ENCODE measurements at places on chromosomes 2 and 18. TPM values are rescaled to one million over a fixed set of nuclear protein-coding genes. Genes with fewer than 3 reads are reported as not detected.

KCNG2 gene
- not detected for total RNA-seq

- DNase-seq, result peak; percentile 58
Measured at GRCh38 chr2:217413193-217413592, 553.3 kb upstream of the TNP1 start.

DNA sequence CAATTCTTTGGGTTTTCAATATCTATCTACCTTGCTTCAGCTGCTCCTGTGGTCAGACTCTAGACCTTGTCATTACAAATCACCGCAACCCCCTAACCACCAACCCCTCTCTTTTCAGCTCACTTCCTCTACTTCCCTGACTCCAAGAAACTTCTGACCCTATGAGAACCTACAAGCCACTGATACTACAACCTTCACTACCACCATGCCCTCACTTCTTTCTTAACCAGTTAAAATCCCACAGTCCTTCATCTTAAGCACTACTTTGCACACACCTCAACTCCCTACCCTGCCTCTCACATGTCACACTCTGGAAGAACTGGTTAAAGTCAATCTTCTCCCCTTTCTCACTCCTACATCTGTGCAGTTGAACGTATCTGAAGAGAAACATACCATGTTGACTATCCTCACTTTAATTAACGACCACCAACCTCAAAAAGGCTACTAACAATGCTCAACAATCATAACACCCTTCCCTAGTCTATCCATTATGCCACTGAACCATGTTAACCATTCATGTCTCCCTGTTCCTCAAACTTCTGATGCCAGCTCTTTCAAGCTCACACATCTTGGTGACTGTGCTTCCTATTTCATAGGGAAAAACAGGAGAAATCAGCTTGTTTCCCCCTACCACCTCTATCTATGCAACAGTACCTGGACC is 12.6 kb downstream of the EIF2AK3 start:
- no peak for DNase-seq

ANTXR1 gene
- 69.7 TPM for total RNA-seq

- DNase-seq, result no peak
Measured at GRCh38 chr2:207112383-207112782, 53.4 kb downstream of the KLF7 start.

CCDC121 gene
- total RNA-seq, result 1.8 TPM

- no peak for DNase-seq
Measured at GRCh38 chr2:197001921-197002320, 75.4 kb upstream of the PGAP1 start.

- no peak for DNase-seq
Measured at GRCh38 chr2:203584784-203585183, 49.7 kb upstream of the RAPH1 start.

GAREM1 gene
- 0.29 TPM for total RNA-seq

CHRNG gene
- total RNA-seq, result not detected

ACTR2 gene
- 98.8 TPM for total RNA-seq

DNA sequence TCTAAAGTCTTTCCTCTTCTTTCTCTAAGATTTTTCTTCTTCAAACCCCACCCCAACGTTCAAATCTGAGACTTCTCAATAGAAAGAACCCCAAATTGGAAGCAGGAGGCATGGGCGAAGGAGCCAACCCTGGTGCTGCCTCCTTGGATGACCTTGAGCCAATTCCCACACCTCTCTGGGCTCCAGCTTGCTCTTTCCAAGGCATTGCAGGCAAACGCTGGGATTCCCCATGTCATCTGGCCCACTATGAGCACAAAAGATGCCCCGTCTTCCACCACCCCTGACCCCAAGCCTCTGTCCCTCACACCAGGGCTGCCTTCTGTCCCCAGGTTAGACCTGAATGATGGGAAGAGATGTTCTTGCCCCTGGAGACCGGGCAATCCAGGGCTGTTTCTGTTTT is 57.0 kb downstream of the TTC32 start:
- no peak for DNase-seq

DNA sequence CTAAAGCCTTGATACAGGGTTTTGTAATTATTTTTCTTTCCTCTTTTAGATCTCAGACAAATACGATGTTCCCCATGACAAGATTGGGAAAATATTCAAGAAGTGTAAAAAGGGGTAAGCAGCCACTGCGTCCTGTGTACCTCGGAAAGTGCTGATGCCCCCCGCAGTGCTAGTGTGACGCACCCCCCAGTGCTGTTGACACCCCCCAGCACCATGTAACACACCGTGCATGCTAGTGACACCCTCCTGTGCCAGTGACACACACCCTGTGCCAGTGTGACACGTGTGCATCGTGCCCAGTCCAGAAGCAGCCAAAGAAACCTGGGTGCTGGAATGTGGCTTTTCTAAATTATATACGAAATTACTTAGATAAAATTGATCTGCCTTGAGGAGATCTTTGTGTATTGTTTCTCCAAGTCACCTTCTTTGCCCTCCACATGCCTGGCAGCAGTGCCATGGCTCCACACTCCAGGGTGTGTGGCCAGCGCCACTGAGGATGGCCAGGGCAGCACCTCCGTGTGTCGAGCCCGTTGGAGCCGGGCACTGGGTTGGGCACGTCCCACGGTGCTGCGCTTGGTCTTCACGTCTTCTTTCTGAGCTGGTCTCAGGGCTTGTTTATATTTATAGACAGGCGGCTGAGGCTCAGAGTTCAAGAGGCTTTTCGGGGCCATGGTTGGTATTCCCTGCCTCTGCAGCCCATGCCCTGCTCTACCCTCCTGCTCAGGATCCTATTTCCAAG is 44.3 kb upstream of the KLF11 start:
- DNase-seq, result no peak

DNA sequence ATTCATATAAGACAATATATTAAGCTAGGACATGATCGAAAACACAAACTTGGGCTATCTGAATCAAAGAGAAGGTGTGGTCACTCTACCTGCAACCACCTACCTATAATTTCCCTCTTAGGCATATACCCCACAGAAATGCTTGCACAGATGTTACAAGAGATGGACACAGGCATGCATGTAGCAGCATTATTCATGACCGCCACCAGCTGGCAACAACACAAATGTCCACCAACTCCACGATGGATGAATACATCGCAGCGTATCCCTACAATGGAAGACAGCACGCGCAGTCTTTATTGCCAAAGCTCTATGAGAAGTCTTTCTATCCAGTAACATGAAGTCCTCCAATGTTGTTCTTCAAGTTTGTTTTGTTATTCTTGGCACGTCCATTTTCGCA is 90.8 kb downstream of the ARL4C start:
- DNase-seq, result peak; percentile 61

DNA sequence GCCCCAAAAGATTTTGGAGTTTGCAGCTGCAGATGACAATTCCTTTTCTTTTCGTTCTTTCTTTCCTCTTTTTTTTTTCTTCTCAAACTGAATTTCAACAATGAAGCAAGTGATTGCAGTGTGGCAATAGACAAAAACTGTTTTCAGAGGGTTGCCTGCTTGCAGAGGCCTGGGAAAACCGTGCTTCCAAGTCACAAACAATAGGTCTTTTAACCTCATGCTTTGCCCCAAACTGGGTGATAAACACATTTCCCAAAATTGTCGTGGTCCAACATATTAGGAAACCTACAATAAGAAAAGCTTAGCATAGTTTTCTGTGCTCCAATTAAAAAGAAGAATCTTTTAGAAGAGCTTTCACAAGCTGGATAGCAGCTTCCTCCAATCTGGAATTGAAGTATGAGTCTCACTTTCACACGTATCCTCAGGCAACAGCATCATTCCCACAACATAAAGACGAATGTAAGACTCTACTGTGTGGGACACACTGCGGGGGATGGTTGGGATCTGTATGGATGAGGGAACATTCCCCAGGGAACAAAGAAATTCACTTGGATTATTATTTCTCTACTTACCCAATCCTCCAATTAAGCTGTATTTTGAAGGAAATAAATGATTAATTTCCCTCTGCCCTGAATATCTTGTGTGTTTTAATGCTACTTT is 656.1 kb downstream of the RNF144A start:
- peak; percentile 52 for DNase-seq

GRCh38 chr2:210132239-210132638 is 39.0 kb downstream of the KANSL1L start:
- no peak for DNase-seq

DNA sequence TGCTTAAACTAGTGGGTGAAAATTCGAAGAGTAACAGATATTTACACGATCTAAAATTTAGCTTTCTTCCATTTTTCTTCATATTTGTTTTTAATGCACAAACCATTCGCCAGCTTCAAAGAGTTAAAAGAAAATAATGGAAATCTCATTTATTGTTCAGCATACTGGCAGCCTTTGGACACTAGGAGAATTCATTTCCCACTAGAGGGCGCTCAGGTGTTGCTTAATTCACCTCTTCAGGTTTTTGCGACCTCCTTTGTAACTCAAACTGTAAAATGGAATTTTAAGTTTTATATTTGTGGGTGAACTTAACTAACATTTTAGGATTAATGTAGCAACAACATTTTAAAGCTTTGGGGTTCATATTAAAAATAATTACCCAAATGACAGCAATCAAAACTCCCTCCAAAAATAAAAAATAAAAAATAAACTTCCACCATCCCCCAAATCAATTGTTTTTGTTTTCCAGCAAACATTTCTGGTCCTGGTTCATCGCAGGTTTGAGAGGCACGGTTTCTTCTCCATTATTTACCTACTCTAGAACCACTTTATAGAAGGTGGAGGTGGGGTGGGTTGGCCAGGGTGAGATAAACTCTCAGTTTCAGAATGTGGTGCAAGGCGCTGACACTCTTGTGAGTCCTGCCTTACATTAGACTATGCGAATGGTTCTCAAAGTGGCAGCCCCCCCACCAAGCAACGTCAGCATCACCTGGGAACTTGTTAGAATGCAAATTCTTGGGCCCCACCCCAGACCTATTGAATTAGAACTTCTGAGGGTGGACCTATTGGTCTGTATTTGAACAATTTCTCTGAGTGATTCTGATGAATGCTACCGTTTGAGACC is 24.7 kb upstream of the PNPT1 start:
- peak; percentile 62 for DNase-seq

- DNase-seq, result no peak
Measured at GRCh38 chr18:76064998-76065397, 430.0 kb downstream of the ZNF516 start.

MERTK gene
- total RNA-seq, result 0.10 TPM

GRCh38 chr2:32825291-32825712 is 121.5 kb upstream of the LTBP1 start:
- peak; percentile 50 for DNase-seq

DNA sequence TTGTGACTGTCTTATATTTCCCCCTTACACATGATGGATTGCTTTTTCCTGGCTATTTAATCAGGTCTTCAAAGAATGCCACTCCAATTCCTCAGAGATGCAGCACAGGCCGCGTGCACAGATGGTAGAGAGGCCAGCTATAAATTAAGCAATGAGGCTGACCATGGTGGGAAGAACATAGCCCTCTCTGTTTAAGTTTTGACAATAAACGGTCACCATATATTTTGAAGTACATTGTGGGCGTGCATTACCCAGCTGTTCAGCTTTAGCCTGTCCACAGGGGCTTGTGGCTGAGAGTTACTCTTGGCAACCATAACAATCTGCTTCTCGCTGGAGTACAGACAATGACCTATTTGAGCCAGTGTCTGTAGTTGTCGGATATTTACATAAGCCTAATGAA is 730.8 kb downstream of the DCC start:
- DNase-seq, result peak; percentile 43

- DNase-seq, result no peak
Measured at GRCh38 chr2:145748927-145749326, 1229.0 kb upstream of the ZEB2 start.

GRCh38 chr2:188119112-188119838 is 172.4 kb upstream of the GULP1 start:
- DNase-seq, result no peak

GRCh38 chr18:78641689-78642231 is 337.9 kb upstream of the SALL3 start:
- no peak for DNase-seq

ONECUT2 gene
- total RNA-seq, result 0.12 TPM

- DNase-seq, result no peak
Measured at GRCh38 chr2:238016526-238016925, 44.3 kb upstream of the SCLY start.

RAB31 gene
- 34.2 TPM for total RNA-seq

- no peak for DNase-seq
Measured at GRCh38 chr2:39175026-39175812, 54.4 kb upstream of the SOS1 start.

DNA sequence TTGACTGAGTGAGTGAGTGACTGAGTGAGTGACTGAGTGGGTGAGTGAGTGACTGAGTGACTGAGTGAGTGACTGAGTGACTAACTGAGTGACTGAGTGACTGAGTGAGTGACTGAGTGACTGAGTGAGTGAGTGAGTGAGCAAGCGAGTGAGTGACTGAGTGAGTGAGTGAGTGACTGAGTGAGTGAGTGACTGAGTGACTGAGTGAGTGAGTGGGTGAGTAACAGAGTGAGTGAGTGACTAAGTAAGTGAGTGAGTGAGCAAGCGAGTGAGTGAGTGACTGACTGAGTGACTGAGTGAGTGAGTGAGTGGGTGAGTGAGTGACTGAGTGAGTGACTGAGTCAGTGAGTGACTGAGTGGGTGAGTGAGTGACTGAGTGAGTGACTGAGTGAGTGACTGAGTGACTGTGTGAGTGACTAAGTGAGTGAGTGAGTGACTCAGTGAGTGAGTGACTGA is 11.9 kb downstream of the MAL start:
- no peak for DNase-seq

DNA sequence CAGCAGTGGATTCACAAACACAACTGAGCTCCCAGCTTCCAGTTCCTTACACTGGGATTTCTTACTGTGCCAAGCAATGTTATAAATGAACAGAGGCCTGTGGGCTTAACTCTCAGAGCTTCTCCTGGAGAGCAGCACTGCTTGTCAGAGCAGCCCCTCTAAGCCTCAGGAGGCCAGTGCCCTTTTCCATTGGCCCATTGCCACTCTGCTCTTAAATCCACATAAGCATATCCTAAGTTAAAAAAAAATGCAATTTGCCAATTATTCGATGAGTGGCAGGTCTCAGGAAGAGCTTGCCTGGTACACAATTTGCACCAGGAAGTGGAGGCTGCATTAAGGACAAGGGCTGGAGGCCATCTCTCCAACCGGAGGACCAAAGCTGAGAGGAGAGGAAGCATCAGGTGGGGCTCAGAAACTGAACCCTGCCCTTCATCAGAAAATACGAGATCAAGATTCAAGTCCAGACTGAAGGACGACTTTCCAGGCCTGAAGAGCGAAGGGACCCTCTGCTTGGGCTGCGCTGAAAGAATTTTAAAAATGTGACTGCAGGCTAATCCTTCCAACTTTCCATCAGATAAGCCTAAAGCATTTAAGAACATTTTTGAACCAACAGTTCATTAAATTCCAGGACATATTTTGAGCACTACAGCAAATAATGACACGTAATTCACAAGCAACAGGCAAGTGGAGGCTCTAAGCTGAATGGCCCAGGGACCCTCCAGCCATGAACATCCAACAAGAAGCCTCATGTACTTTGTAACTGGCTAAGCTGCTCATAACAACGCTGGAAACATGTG is 28.4 kb upstream of the PXDN start:
- DNase-seq, result no peak
